Stomach (tissue), 19 donors: ENCODE measurements at places on chromosomes 6 and 20. TPM values are rescaled to one million over a fixed set of nuclear protein-coding genes. Genes with fewer than 3 reads are reported as not detected.

ARMH2 gene
- total RNA-seq: not detected

HLA-DMB gene
- total RNA-seq: not detected

TRAPPC3L gene
- total RNA-seq: not detected

FAM83B gene
- 16.7 TPM for total RNA-seq

THBD gene
- 68.7 TPM for total RNA-seq

EBF4 gene
- 69.2 TPM for total RNA-seq

GRCh38 chr6:165515963-165516624 lies 146.9 kb downstream of the PDE10A start:
- peak; percentile 4 for DNase-seq
- no peak overlapping the region for H3K27ac ChIP-seq
- H3K36me3 ChIP-seq: no peaks in the 10 kb centered on the region
- no peak overlapping the region for H3K4me3 ChIP-seq
- H3K27me3 ChIP-seq: no peaks in the 10 kb centered on the region

GRCh38 chr20:62818592-62819493 lies 2.0 kb downstream of the COL9A3 start:
- peaks cover 66% of the 10 kb centered on the region for H3K4me1 ChIP-seq
- peaks cover 70% of the 10 kb centered on the region for H3K27me3 ChIP-seq
- peak overlapping the region; percentile 53 for H3K27ac ChIP-seq
- H3K36me3 ChIP-seq: peaks cover 4% of the 10 kb centered on the region

DNA sequence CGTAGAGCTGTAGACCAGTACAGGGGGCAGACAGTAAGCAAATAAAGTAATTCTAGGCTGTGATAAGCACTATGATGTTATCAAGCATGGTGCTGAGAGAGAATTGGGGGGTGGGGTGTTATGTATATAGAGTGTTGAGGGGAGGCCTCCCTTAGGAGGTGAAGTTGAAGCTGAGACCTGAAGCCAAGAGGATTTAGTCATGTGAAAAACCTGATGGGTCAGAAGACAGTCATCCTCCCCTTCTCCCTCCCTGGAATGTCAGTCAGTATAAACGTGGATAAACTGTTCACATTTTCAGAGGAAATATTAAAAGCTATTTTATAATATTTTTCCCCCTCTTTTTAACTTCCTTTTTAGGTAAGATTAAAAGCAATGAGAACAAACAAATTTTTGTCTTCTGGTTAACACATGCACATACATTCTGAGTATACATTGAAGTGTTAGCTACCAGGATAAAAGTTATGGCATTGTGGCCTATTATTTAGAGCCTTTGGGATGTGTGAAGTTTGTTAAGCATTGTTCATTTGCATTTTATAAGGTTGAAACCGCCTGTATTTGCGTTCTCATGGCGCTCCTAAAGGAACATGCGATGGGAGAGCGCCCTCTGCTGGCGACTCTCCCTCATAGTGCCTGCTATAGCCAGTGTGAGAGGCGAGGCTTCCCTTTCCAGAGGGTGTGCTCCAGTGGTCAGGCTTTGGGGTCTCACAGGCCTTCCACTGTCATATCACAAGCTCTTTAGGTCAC lies 35.4 kb upstream of the MAPK13 start:
- DNase-seq: peak; percentile 90
- H3K27me3 ChIP-seq: no peaks in the 10 kb centered on the region
- peaks cover 44% of the 10 kb centered on the region for H3K36me3 ChIP-seq
- H3K4me3 ChIP-seq: no peak overlapping the region
- peak overlapping the region; percentile 54 for H3K27ac ChIP-seq

DNA sequence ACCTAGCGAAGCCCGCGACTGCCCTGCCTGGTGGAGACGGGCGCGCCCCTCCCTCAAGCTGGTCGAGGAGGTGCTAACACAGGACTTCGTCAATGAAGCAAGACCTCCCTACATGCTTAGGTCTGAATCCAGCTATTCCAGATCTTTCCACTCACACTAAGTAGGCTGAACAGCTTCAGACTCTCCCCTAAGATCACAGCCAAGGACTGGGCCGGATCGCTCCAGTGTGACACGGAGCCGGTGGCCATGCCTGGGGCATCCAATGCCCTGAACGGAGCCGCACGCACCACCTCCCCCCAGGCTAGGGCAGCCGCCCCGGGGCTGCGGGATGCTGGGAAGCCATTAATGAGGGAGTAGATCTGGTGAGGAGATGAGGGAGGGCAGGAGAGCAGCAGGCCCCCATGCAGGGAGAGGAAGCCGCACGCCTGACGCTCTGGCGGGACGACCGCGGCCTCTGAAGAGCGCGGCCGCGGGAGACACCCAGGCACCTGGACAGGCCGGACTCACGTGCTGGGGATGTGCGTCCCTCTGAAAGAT lies 200.0 kb downstream of the WDR27 start:
- no peaks in the 10 kb centered on the region for H3K4me1 ChIP-seq
- no peaks in the 10 kb centered on the region for H3K27me3 ChIP-seq
- no peak overlapping the region for H3K27ac ChIP-seq
- H3K36me3 ChIP-seq: no peaks in the 10 kb centered on the region

DNA sequence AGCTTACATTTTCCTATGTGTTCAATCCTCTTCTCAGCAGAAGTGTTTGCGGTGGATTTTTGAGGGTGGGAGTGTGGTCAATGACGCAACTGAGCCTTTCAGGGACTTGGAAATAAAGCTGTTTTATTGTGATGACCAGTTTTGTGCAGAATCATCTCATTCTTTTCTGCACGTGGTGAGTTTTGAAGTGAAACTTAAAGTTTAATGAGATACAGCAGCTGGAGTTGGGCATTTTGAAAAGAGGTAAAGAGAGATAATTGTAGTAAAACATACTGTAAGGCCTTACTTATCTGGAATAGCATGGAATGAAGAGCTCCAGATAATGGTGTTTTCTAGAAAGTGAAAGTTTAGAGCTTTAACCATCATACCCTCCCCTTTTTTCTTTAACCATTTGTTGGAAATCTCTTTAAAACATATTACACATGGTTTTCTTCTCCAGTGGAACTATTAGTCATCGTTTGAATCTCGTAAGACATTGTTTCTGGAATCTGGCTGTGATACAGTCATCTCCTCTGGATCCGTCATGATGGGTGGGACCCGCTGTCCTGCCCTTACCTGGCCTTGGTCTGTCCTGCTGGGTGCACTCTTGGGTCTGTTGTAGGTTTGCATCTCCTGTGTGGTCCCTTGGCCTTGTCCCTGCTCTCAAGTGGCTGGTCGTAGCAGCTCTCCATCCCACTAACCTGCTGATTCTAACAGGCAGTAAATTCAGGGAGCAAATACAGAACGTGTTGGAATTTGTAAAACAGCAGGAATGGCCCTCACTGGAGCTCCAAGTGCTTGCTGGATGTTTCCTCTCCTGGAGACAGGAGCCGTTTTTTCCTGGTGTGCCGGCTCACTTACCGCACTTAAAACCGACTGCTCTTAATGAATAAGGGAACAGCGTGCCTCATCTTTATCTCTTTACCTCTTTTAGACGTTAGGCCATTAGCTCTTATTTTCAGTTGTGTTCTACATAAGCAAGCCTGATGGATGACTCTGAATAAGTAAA lies 29.8 kb downstream of the UST start:
- no peaks in the 10 kb centered on the region for H3K27me3 ChIP-seq
- no peak overlapping the region for H3K4me3 ChIP-seq
- DNase-seq: peak; percentile 63
- no peak overlapping the region for H3K27ac ChIP-seq

- no peaks in the 10 kb centered on the region for H3K27me3 ChIP-seq
- no peak overlapping the region for H3K4me3 ChIP-seq
- no peaks in the 10 kb centered on the region for H3K36me3 ChIP-seq
- no peak overlapping the region for H3K27ac ChIP-seq
These were observed 119.1 kb downstream of the PRND start for GRCh38 chr20:4840801-4841200.

GRCh38 chr6:44737341-44737740 lies 349.8 kb downstream of the CDC5L start:
- no peaks in the 10 kb centered on the region for H3K4me1 ChIP-seq
- no peak overlapping the region for H3K27ac ChIP-seq

DNA sequence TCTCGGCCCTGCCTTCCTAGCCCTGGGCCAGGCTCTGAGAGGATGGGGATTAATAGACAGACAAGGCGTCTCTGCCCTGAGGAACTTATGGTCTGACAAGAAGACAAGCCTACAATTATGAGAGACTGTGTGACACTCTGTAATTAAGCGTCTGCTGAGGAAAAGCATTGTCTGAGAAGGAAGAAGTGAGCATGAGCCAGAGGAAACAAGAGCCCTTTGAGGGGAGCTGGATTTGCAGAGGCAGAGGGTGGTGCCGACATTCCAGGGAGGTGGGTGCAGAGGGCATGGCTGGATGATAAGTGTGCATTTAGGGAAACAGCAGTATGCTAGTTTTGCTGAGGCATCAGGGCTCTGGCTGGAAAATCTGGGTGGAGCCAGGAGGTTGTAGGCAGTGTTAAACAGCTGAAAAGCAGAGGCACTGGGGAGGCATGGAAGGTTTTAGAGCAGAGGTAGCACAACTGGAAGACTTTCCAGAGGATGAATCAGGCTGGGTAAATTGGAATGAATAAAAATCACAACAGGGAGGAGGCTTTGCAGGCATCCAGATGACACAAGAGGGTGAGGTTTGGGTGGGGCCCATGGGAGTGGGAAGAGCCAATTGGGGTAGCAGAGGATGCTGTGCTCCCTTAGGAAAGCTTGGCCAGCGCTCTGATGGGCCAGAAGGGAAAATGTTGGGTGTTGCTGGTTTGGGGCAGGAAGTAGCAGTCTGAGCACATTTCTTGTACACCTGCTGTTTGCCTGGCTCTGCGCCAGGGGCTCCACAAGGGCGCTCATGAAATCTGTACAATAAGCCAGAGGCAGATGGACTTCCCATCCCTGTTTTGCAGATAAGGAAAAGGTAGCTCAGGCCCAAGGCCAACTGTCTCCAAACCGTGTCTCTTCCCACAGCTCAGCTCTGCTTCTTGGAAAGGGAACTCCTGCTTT lies 74.0 kb upstream of the MYL9 start:
- H3K4me3 ChIP-seq: no peak overlapping the region
- no peaks in the 10 kb centered on the region for H3K27me3 ChIP-seq
- H3K27ac ChIP-seq: peak overlapping the region; percentile 95
- no peaks in the 10 kb centered on the region for H3K36me3 ChIP-seq
- peaks cover 99% of the 10 kb centered on the region for H3K4me1 ChIP-seq
- DNase-seq: peak; percentile 80

DNA sequence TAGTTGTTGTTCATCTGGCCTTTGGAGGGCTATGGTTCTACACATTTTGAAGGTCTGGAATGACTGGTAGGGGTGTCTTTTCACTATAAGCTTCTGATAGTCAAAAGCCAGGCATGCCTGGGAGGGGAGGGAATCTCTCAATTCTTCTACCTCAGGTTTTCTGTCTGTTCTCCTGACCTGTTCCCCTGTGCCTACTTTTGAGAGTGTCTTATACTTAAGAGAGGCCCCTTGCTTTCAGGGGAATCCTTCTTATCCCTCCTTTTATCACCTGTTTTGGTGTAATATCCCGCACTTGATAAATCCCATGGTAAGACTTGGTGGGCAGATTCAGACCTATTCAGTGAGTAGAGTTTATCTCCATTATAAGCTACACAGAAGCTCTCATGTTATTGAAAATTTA lies 10.4 kb upstream of the SLC13A3 start:
- H3K27me3 ChIP-seq: no peaks in the 10 kb centered on the region
- H3K4me3 ChIP-seq: no peak overlapping the region

DNA sequence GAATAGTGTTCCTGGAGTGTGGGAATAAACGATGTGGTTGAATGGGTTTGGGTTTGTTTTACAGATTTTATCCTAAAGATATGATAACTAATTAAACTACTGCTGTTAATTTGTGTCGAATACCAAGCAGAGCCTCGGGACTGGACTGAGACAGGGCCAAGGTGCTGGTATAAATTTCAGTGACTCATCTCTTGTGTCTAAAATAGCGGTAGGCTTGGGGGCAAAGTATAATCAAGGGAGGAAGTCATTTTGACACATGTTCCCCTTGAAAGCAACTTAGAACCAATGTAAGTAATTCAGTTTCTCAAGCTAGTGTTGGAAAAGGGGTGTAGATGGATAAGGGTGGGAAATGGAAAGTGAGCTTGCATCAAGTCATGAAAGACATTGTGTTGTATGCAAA lies 108.4 kb downstream of the PLCB4 start:
- no peaks in the 10 kb centered on the region for H3K27me3 ChIP-seq
- no peaks in the 10 kb centered on the region for H3K36me3 ChIP-seq
- no peak overlapping the region for H3K27ac ChIP-seq
- no peaks in the 10 kb centered on the region for H3K4me1 ChIP-seq
- H3K4me3 ChIP-seq: no peak overlapping the region

GRCh38 chr6:51301962-51302361 lies 483.3 kb downstream of the TFAP2B start:
- H3K4me1 ChIP-seq: no peaks in the 10 kb centered on the region
- H3K36me3 ChIP-seq: no peaks in the 10 kb centered on the region
- H3K27ac ChIP-seq: no peak overlapping the region
- no peak overlapping the region for H3K4me3 ChIP-seq

DNA sequence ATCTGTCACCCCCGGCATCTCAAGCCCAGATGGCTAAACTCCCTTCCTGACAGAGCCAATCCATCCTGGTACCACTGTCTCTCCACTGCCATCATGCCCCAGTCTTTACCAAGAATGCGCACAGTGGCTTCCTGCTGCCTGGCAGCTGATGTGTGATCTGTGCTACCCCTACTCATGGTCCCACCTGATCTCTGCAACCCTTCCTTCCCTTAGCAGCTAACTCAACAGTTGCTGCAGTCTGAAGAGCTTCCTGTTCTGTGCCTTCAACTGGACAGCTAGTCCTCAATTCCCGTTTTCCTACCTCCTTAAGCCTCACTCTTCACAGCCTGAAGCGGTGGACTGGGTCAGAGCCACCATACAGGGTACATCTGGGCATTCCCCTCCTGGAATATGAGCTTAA lies 7.6 kb upstream of the FAM83C start:
- H3K4me3 ChIP-seq: no peak overlapping the region
- H3K27ac ChIP-seq: no peak overlapping the region
- H3K4me1 ChIP-seq: peaks cover 11% of the 10 kb centered on the region
- H3K27me3 ChIP-seq: no peaks in the 10 kb centered on the region
- no peaks in the 10 kb centered on the region for H3K36me3 ChIP-seq

DNA sequence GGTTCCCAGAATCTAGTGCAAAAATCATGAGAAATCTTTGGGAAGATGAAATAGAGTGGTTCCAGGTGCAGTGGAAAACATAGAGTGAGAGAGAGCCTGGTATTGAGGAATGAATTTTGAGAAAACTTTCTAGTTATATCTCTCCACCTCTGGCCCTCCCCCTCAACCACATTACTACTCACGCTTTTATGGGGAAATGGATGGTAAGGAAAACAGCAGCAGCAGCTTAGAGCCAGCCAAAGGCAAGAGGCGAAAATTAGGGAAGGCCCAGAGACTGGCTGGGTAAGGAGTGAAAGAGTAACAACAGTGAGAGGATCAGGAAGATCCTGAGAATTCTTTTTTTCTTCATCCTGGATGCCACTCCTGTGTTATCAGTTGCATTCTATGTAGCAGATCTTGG lies 187.9 kb upstream of the ECI2 start:
- DNase-seq: no peak
- H3K4me3 ChIP-seq: no peak overlapping the region
- H3K27ac ChIP-seq: no peak overlapping the region
- peaks cover 31% of the 10 kb centered on the region for H3K4me1 ChIP-seq
- no peaks in the 10 kb centered on the region for H3K36me3 ChIP-seq
